Mucosa of descending colon (tissue), 3 donors: ENCODE measurements at places on chromosomes 12 and 14. TPM values are rescaled to one million over a fixed set of nuclear protein-coding genes. Genes with fewer than 3 reads are reported as not detected.

SLC15A5 gene
- not detected for total RNA-seq

CNOT2 gene
- total RNA-seq: 86.2 TPM

TCL1B gene
- total RNA-seq: not detected

CCDC60 gene
- 2.2 TPM for total RNA-seq

FOXM1 gene
- 7.7 TPM for total RNA-seq

STAC3 gene
- 4.3 TPM for total RNA-seq

NGB gene
- total RNA-seq: not detected

TAS2R43 gene
- total RNA-seq: not detected

RIN3 gene
- 51.0 TPM for total RNA-seq

KERA gene
- not detected for total RNA-seq

NKX2-8 gene
- total RNA-seq: not detected

DTX1 gene
- 1.6 TPM for total RNA-seq

DDX23 gene
- 105 TPM for total RNA-seq

TAS2R46 gene
- 4.2 TPM for total RNA-seq

PDZRN4 gene
- 2.0 TPM for total RNA-seq

KRT6C gene
- total RNA-seq: not detected

VWF gene
- total RNA-seq: 82.5 TPM

NINJ2 gene
- total RNA-seq: 3.8 TPM

ASB2 gene
- total RNA-seq: 89.1 TPM

PITPNM2 gene
- total RNA-seq: 16.7 TPM

GNPTAB gene
- total RNA-seq: 88.9 TPM

ST8SIA1 gene
- 3.2 TPM for total RNA-seq

SLC6A13 gene
- not detected for total RNA-seq

KRT71 gene
- not detected for total RNA-seq

NRIP2 gene
- 2.2 TPM for total RNA-seq

DPF3 gene
- 10.9 TPM for total RNA-seq

IQSEC3 gene
- total RNA-seq: 0.23 TPM

SRRM4 gene
- not detected for total RNA-seq

GYS2 gene
- not detected for total RNA-seq

KRT79 gene
- total RNA-seq: not detected

ZNF410 gene
- total RNA-seq: 45.1 TPM

OASL gene
- 10.2 TPM for total RNA-seq

HSPB8 gene
- total RNA-seq: 10.4 TPM
